ENCODE measurements at places on chromosomes 7 and 10.

DNA sequence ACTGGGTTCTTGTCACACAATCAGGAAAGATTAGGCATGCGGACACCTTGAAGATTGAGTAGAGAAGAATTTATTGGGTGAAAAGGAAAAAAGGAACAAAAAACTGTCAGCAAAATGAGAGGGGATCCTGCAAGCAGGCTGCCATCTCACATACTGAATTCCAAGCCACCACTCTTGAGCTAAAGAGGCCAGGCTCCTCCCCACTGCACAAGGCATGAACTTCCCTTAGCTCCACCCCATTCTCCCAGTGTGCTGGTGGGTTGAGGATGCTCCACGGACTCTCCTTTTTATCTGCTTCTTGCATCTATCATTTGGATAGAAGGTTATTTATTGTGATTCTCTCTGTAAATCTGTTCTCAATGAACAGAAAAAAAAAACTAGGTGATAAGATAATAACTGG lies 79.6 kb downstream of the ANKRD7 start:
- DNase-seq: no peak

- peak; percentile 85 for DNase-seq
These were observed at the start of gene ENKUR for GRCh38 chr10:25015828-25016375. Gene ENKUR, minus strand, starts transcription at chr10:25016158. Its CDS starts 222 bp downstream, at chr10:25015936.

DNA sequence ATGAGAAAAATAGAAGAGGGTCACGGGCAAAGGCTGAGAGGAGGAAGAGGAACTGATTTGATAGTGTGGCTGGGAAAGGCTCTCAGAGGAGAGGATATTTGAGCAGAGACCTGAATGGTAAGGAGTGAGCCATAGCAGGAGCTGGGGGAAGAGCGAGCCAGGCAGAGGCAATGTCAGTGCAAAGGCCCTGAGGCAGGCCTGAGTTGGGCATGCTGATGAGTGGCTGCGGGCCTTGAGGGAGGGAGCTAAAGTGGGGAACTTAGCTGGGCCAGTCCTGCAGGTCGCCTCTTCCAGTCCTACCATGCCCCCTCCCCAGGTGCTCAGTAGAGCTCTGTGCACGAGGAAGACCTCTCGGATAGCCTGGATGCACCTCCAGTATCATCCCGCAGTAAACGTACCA lies 55.4 kb upstream of the FGFR2 start:
- DNase-seq: no peak

DNA sequence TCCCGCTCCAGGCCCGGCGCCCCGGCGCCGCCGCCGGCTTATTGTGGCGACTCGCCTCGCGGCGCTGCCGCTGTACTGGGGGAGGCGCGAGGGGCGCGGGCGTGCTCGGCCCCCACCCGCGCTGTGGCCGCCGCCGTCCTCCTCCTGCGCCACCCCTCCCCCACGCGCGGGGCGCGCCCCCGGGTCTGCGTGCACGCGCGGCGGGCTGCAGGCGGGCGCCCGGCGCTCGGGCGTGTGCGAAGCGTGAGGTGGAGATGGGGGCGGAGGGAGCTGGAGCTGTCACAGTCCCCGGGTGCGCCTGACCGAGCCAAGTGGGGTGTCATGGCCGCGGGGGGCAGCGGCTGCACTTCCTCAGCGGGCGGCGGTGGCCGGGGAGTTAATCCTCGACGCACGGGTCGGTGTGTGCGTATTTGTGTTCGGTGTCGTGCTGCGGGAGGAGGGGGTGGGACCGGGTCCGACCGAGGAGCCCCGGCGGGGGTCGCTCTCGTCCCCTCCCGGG lies 672 bp downstream of the LCOR start:
- peak; percentile 82 for DNase-seq

- DNase-seq: no peak
These were observed 167.5 kb upstream of the NAMPT start for GRCh38 chr7:106452031-106452851.

GRCh38 chr7:30406664-30407425 lies 71.7 kb downstream of the NOD1 start:
- no peak for DNase-seq

- DNase-seq: no peak
These were observed 27.1 kb downstream of the SKIDA1 start for GRCh38 chr10:21498377-21498776.

DNA sequence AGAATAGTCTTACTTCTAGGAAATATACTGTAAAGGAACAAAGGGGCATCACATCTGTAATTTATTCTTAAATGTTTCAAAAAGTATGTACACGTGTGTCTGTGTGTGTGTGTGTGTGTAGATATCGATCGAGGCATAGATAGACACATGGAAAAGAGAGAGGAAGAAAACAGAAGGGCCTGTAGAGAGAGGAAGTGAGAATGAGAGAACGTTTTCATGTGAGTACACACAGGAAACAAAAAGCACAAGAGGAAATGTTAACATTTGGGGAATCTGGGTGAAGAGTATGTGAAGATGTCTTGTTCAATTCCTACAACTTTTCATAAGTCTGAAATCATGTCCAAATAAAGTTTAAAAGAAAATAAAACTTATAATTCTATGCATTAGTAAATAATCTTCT lies 286.5 kb upstream of the SORCS1 start:
- DNase-seq: no peak

DNA sequence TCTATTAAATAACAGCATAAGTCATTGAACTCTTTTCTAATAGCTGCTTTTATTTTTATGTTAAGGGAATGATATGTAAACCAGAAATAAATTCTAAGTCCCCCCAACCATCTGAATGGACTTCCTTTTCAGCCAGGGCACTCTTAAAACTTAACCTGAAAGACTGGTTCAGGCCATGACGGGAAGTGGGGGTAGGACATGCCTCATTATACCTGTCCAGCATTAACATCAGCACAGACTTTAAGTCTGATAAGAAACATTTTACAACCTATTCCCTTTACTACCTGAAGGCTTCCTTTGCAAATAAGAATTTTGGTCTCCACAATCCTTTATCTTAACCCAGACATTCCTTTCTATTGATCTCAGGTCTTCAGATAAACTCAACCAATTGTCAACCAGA lies 56.0 kb upstream of the CYP2C18 start:
- DNase-seq: no peak

DNA sequence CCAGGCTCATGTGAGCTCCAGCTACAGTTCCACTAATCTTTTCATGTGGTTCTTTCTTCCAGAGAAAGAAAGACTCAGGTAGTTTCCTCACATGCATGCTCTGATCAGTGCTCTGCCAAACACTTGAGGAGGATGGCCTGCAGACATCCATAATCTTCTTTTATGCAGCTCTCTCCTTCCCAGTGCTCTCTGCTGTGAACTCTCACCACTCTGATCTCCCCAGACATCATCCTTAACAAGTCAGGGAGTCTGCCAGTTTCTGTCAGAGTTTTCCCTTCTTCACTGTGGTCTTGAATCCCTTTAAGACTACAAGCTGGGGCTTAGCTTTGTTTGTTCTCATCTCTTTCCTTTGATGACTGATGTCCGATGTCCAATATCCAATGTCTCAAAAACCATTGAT lies 203.4 kb upstream of the PRKCQ start:
- no peak for DNase-seq

Measured in activated T-helper 1 cell treated with anti-CD3 and anti-CD28 coated beads, Interleukin-2, amount 50 U/mL, for 16 hours (primary cell).